CD8-positive, alpha-beta T cell (primary cell): ENCODE measurements at places on chromosomes 5 and 9.

DNA sequence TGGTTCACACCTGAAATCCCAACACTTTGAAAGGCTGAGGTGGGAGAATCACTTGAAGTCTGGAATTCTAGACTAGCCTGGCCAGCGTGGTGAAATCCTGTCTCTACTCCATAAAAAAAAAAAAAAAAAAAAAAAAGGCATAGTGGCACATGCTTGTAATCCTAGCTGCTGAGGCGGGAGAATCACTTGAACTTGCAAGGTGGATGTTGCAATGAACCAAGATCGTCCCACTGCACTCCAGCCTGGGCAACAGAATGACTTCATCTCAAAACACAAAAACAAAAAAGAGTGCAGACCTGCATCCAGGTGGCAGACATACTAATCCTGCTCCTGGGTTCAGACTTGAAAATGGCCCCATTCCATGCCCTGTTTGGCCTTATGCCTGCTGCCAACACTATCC lies 21.8 kb upstream of the ADAMTS19 start:
- DNase-seq: no peak

- DNase-seq: no peak
Measured at GRCh38 chr9:69579760-69580581, 92.2 kb downstream of the APBA1 start.

GRCh38 chr9:100346836-100347235 lies 5.9 kb downstream of the TEX10 start:
- no peak for DNase-seq

DNA sequence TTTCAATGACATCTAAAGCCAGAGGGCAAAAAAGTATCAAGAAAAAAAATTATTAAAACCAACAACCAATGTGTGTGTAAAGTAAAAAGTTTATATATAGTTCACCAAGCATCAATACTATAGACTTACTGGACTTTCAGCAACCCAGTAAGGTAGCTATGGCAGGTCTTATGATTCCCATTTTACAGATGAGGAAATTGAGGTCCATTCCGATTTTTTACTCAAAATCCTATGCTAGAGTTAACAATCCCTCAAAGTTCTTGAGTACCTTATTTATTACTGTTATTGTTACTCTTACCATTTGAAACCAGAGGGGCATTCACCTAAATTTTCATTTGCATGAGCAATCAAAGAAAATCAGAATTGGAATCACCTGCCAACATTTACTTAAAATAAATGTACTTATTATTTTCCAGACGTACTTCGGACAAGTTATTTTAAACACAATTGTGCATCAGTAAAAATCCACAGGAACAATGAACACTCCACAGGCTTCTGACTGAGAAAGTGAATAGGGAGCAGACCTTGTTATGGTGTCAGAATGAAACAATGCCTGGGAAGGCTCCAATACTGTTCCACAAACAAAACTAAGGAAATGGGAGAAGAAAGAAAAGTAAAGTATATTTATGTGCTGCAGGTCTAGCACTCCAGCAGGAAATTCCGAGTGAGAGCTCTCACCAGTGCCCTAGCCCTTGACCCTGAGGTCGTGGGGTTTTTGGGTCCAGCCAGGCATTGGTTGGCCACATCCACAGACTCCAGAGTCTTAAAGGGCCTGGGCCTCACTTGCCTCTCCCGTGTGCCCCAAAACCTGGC lies 229.9 kb downstream of the PIK3R1 start:
- no peak for DNase-seq

- DNase-seq: no peak
Measured at GRCh38 chr5:11719888-11720481, 184.3 kb downstream of the CTNND2 start.

DNA sequence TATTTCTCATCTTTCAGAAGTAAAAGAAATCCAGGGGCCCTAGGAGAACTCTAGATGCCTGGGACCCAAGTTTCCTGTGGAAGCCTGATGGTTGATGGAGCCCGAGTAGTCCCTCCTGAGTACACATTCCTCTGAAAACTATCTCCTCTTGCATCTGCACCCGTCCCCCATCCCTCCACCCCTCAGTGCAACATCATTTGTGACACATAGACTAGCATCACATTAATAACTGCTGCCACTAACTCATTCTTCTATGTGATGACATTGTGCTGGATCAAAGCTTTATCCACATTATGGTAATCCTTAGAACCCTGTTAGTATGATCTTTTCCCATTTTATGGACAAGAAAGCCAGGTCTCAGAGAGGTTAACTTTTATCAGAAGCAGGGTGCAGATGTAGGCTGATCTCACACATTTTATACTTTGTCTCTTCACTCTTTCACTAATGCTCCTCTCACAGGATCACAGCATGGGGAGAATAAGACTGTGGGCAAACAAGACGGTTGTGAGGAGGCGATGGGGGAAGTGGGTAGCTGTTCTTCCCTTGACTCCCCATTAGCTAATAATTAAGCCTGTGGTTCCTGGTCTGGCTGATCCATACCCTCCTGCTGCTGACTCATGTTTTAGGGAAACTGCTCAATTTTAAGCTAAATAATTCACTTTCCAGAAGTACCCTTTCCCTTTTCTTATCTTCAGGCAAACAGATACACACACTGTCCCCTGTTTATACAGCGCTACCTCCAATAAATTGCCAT lies 3.9 kb upstream of the HK3 start:
- DNase-seq: no peak

DNA sequence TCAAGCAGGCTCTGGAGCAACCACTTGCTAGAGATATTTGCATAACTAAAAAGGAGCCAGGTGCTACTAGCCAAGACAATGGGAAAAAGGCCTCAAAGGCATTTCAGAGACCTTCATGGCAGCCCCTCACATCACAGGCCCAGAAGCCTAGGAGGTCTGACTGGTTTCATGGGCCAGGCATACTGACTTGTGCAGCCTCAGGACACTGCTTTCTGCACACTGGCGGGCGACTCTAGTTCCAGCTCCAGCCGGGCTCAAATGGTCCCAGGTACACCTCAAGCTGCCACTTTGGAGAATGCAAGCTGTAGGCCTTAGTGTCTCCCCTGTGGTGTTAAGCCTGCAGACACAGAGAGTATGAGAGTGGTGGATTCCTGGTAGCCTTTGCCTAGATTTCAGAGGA lies 27.1 kb downstream of the COX7C start:
- DNase-seq: no peak

- peak; percentile 6 for DNase-seq
Measured at GRCh38 chr5:4879693-4880303, 260.3 kb upstream of the ADAMTS16 start.

DNA sequence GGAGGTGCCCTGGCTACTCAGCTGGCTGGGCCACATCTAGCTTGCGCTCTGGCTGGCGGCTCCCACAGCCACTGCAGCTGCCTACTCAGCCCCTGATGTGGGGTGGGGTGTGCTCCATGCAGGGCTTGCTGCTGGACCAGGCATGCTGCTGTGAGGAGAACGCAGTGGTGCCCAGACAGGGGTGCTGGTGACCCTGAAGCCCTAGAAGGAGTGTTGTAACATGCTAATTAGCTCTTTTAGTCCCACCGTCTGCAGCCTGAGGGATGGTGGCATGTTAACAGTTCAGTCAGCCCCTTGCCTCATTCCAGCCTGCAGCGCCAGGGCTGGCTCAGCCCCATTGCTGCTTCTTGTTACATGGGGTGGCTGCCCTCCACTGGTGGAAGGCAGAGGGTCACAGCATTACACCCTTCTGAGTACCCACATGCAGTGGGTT lies 642.3 kb downstream of the DMRTA1 start:
- DNase-seq: no peak

- no peak for DNase-seq
Measured at GRCh38 chr5:137190441-137190840, 308.7 kb downstream of the SPOCK1 start.

DNA sequence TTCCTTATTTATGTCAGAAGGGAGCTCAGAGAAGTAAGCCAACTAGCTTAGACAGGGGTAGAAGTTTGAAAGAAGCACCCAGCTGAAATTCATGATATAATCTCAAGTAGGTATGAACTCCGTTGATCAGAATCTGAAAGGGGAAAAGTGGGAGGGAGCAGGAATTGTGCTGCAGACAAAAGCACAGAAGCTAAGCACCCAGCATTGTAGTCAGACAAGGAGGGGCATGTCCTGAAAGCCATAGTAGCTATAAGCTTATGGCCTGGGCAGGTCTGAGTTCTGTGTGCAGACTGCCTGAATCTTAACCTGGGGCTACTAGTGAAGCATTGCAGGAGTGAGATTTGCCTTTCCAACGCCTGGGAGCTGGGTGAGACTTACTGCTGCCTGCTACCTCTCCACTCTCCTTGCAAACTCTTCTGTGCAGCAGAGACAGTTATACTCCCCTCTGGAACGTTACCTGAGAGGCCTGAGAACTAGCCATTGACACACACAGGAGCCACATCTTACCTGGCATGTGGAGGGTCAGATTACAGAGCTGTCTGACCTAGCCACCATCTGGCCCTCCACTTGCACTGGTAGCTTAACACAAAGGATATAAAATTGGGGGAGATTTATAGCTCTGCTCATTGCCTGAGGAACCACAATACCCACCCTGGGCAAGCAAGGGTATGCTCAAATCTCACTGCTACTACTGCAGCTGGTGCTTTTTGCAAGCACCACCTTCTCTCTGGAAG lies 9.8 kb upstream of the CYLC2 start:
- DNase-seq: no peak

- DNase-seq: peak; percentile 16
Measured at GRCh38 chr5:150487199-150488061, 20.5 kb upstream of the NDST1 start.

DNA sequence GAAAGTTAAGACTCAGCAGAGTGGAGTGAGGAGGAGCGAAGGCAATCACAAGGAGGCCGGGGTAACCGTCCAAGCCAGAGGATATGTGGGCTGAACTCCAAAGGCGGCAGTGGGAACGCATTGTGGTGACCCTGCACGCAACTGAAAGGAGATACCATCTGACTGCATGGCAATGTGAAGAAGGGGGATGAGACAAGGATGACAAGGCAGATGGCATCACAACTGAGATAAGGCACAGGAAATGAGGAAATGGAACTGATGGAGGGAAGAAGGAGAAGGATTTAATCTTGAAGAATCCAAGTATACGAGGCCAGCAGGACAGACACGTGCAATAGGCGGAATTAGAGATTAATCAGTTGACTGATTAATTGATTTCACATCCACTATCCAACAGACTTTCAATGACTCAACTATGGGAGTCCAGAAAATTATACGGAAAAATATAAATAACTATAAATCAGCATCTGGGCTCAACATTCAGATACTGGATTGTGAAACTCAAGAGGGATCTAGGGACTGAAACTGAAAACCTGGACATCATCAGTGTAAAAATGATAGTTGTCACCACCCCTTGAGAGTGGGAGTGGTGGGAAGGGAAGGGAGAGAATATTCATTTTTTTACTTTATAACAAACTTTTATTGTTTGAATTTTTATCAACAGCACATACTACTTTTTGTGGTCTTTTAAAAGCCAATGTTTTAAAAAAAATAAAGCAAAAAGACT lies 86.1 kb downstream of the ARL15 start:
- DNase-seq: no peak

DNA sequence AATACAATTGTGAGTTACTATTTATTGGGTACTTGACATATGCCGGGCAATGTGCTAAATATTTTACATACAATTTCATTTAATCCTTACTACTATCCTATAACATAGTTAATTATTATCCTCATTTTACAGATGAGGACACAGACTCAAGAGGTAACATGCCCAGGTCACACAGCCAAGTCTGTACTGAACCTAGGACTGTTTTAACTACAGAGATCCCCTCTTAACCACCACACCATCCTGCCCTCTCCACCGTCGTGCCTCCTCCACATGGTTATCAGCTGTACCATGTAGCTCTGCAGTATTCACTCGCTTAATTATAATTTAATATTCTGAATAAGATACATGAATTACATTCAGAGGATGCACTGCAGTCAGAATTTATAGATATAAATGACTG lies 5.3 kb downstream of the RAB14 start:
- no peak for DNase-seq

DNA sequence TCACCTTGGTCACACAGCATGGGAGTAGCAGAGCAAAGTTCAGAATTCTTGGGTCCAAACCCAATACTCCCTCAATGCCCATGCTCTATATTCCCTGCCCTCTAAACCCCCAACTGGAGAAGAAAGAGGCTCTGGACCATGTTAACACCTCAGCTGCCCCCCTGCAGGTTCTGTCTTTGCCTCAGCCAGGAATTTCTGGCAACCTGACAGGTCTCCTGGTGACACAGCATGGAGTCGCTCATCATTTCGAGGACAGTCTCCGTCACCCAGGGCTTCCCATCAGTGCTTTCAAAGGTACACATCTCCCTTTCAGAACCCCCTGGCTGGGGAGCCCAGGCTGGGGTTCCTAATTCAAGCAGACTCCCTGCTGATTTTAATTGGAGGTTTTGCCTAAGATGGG lies 189.5 kb downstream of the BRINP1 start:
- DNase-seq: no peak

DNA sequence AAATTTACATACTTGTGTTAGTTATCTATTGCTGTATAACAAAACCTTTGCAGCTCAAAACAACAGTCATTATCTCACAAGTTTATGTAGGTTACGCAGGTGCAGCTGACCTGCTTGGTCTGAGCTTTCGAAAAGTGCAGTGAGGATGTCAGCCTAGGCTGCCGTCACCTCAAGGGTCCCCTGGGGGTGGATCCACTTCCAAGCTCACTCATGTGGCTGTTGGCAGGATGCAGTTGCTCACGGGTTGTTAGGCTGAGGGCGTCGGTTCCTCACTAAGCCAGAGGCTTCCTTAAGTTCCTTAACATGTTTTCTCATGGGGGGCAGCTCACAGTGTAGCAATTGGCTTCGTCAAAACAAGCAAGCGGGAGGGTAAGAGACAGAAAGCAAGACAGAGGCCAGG lies 139.8 kb downstream of the DOCK8 start:
- DNase-seq: no peak

- no peak for DNase-seq
Measured at GRCh38 chr5:142357469-142358090, 32.8 kb upstream of the SPRY4 start.

DNA sequence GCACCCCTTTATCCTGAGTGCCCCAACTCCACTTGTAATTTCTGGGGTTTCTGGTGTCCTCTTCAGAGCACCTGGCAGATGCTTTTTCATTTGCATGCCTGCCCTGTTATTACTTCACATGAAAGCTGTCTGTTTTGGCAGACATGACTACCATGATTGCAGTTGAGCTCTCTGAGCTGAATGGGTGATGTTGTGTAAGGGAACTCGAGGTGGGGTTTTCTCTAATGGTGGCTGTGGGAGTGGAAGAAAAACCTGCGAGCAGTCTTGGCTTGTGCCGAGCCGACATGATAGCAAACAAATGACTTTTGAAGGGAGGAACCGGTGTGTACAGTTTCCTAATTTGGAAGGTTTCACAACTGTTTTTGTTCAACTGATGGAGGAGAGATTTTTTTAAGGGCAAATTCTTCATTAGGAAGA lies 196.2 kb downstream of the AOPEP start:
- DNase-seq: no peak
